ENCODE measurements at places on chromosomes 2 and 18.
A peak's percentile ranks its signal among the peaks of the same experiment; 100 is the strongest.

DNA sequence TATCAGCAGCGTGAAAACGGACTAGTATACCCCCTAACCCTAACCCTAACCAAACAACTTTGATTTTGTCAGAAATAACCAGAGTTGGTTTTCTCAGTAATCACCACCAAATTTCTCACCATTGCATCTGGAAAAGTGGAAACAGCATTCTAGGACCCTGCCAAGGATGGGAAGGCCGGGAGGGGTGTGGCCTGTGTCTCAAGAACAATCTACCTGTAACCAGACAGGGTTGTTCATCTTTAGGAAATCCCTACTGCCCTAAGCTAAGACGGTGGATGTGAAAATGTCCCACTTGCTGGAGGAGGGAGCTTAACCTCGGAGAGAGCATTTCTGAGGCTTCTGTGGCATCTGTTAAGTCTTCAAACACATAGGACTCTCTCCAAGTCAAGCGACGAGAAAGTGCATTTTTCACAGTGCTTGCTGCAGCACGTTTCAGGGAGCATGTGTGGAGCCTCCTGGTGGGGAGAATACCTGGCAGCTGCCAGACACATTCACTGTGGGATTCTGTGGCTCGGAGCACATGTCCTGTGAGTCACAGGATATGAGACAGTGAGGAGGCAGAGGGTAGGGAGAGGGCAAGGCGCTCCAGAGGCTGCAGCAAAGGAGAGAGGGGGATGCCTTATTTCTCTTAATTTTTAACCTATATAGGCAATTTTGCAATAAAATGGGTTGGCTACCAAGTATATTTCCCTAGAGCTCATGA, 207.5 kb downstream of the SPP2 start:
- DNase-seq: no peak

DNA sequence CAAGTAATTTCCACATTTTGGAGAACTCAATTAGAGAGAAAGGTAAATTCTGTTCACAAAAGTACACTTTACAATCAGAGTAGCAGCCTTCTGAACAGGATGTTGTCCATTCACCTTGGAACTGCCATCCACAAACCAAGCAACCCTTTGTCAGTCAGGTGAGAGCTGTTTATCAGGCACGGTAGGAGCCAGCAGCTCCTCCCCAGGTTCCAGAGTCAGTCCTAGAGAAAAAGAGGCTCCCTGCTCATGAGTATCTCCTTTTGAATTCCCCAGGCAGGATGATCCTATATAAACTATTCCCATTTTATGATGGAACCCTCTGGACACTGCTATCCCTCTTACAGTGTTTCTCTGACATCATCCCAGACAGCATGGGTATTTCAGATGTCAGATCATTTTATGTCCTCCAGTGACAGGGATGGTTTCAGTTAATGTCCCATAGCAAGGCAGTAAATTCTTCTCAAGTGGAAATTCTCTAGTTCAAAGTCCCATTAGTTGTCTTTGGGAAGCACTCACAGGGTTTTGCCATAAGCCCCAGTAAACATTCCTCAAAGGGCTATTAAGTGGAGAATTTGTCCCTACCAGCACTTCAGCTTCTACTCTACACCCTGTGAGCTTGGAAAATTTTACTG, 34.5 kb upstream of the CSRNP3 start:
- no peak for DNase-seq

GRCh38 chr2:11976073-11976472, 229.6 kb downstream of the LPIN1 start:
- no peak for DNase-seq

DNA sequence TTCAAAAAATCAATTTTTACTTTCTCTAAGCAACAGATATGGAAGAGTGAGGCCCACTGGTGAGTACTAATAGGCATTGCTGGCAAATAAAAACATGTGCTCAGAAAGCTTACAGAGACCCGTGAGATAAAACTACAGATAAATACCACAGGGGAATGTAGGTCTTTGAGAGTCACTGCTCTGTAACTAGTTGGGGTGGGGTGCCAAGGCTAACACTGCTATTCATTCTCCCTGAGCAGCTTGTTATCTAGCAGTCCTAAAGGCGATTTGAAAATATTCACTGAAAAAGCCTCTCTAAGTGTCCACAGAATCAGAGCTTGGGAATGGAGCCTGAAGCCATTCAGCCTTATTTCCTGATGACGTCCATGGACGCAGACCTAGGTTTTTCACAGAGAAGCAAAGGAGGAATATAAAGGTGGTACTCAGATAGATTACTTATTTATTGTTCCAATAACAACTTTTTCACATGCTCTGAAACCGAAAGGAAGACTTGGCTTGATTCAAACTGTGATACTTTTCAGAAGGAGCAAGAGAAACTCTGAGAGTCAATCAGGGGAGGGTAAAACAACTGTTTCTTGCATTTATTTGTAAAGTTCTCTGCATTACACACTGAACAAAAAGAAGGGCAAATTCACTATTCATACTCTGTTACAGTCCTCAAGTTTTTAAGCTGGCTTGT, 188.4 kb downstream of the PPP1R1C start:
- no peak for DNase-seq

DNA sequence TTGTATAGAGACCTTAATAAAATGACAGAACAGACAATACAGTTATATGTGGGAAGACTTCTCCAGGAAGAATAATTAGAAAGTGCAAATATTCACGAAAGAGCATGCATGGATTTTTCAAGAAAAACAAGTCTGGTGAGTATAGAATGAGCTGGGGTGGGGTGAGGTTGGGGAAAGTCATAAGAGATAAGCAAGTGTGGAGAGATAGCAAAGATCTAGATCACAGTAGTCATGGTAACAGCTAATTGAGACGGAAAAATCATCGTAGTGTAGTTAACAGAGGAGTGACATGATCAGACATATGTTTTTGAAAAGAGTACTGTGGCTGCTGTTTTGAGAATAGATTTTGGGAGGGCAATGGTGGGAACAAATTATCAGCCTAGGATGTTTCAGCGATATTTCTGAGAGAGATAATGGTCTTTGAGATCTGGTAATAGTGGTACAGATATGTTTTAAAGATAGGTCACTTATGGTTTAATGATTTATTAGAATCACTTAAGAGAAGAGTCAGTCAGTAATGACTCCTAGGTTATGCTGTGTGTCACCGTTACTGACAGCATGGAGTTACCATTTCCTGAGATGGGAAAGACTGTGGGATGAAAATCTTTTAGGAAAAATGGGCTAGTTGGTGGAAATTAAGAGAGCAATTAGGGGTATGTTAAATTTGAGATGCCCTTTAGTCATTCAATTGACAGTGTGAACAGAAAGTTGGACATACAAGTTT, 248.5 kb upstream of the SLC8A1 start:
- DNase-seq: no peak

GRCh38 chr2:95346231-95346737, 49.1 kb downstream of the KCNIP3 start:
- no peak for DNase-seq

- DNase-seq: no peak
Measured at GRCh38 chr2:101149241-101150192, 1.7 kb downstream of the TBC1D8 start.

GRCh38 chr2:88810017-88810416, 118.5 kb downstream of the RPIA start:
- DNase-seq: no peak

DNA sequence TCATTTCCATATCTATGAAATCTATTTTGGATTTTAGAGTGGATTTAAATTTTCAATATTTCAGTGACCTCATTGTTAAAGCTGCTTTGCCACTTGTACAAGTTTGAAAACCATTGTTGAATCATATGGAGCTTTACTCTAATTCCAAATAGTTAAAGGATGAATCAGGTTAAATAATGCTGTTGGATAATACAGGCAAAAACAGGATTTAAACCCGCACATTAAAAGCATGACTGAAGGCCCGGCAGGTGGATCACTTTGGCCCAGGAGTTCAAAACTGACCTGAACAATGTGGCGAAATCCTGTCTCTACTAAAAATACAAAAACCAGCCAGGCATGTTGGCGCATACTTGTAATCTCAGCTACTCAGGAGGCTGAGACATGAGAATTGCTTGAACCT, 68.3 kb downstream of the RIF1 start:
- no peak for DNase-seq

- DNase-seq: no peak
Measured at GRCh38 chr2:203470371-203470770, 64.7 kb downstream of the RAPH1 start.

DNA sequence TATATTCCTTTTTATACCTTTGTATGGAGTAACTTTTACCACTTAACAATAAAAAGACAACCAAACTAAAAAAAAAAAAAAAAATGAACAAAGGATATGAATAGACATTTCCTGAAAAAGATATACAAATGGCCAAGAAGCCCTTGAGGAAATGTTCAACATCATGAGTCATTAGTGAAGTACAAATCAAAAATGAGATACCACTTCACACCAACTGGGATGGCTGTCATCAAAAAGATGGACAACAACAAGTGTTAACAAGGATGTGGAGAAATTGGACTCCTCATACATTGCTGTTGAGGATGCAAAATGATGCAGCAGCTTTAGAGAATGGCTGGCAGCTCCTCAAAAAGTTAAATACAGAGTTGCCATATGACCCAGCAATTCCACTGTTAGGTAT, 22.6 kb upstream of the SCYGR2 start:
- no peak for DNase-seq

GRCh38 chr18:5662586-5663090, 118.8 kb upstream of the EPB41L3 start:
- DNase-seq: no peak

GRCh38 chr2:142020368-142020767, 110.4 kb downstream of the LRP1B start:
- DNase-seq: no peak

GRCh38 chr2:73006969-73007710, 64.4 kb downstream of the SFXN5 start:
- DNase-seq: no peak

GRCh38 chr18:9612215-9612830, 2.0 kb downstream of the PPP4R1 start:
- peak; percentile 9 for DNase-seq

- DNase-seq: no peak
Measured at GRCh38 chr18:72360634-72361033, 183.5 kb downstream of the CBLN2 start.

GRCh38 chr2:34570266-34570872, 971.3 kb upstream of the FAM98A start:
- DNase-seq: no peak

- DNase-seq: no peak
Measured at GRCh38 chr18:25464227-25464626, 112.3 kb upstream of the ZNF521 start.

DNA sequence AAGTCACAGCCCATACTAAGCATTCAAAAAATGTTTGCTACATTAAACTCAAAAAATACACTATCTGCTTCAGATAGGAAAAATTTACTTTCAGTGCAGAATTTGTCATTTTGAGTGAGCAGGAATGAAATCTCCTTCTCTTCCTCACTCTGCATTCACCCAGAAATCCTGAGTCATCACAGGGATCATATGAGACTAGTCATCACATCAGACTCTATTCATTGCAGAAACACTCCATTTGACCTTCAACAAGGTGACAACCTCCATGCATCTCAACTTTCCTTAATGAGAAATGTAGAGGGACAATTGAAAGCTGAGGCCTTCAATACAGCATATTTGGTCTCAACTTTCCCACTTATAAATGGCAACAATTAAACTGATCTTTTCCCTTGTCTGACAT, 130.4 kb upstream of the CYP26B1 start:
- no peak for DNase-seq

DNA sequence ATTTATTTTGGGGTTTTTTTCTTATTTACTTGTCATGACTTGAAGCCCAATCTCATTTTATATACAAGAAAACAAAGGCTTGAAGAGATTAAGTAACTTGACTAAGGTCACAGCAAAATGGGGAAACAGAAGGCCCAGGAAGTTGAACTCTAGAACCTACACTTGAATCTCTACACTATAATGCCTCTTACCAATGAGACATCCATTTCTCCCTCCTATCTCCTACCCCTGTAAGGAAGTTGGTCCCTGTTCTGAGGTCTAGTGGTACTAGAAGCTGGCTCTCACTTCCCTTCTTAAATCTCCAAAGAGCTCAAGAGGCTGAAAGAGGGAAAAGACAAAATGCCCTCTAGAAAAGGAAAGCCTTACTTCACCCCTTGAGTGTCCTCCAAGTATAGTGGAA, 25.5 kb upstream of the IHH start:
- no peak for DNase-seq

- no peak for DNase-seq
Measured at GRCh38 chr2:21267232-21267835, 143.6 kb downstream of the TDRD15 start.

DNA sequence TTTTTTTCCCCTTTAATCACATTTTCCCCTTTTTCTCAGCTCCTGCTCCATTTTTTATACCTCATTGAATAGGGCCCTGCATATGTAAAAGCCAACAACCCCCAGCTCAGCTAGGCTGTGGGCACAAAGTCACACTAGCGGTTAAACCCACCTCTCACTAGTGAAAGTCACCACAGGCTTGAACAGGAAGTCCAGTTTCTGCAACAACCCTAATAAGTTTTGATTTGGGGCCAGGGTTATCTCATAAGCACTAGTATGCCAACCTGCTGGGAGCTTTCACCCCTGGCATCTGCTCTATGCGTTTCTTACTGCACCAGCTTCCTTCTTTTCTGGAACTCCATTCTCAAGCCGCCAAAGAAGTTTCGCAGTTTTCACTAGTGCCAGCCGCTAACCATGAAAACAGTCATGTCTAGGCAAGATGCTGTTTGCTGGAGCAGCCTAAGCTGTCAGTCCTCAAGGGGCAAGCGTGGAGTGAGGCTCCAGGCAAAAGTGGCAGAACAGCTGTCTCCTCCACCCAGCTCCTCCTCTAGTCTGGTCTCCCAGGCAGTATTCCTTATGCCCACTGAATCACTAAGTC, 197.0 kb upstream of the MEIS1 start:
- DNase-seq: no peak

GRCh38 chr2:38274286-38275276, 102.5 kb downstream of the ATL2 start:
- no peak for DNase-seq

GRCh38 chr2:240596080-240596460, 9.5 kb downstream of the CAPN10 start:
- DNase-seq: no peak

GRCh38 chr18:51185075-51185474, 12.4 kb downstream of the MEX3C start:
- no peak for DNase-seq

- no peak for DNase-seq
Measured at GRCh38 chr2:148643421-148643820, 1.1 kb upstream of the EPC2 start.

GRCh38 chr2:209236377-209236776, 187.5 kb upstream of the MAP2 start:
- no peak for DNase-seq

DNA sequence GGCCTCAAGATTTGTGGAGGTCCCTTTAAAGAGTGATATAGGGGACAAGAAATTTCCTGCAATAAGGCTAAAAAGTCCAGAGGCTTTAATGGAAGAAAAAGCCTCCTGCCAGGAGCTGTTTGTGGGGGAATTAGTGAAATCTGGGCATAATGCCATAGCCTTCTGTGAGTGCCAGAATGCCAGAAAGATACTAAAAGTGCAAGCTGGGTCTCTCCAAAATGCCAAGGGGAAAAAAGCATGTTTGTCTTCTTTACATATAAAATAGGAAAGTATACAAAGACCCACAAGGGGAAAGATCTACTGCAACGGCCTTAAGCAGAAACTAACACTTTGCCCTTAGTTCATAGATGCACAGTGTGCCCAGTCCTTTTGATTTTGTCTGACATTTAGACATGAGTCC, 647.7 kb upstream of the ZNF804A start:
- no peak for DNase-seq

GRCh38 chr2:132977812-132978529, 308.0 kb upstream of the LYPD1 start:
- DNase-seq: no peak

- no peak for DNase-seq
Measured at GRCh38 chr18:77676910-77677309, 427.3 kb downstream of the GALR1 start.

Measured in stimulated activated CD4-positive, alpha-beta T cell treated with anti-CD3 and anti-CD28 coated beads, Interleukin-2, amount 100 ng/mL, for 4 hours (primary cell).